ENCODE measurements at places on chromosomes 7 and 10.

- DNase-seq: no peak
These were observed 20.1 kb downstream of the P4HA1 start for GRCh38 chr10:73076360-73077183.

DNA sequence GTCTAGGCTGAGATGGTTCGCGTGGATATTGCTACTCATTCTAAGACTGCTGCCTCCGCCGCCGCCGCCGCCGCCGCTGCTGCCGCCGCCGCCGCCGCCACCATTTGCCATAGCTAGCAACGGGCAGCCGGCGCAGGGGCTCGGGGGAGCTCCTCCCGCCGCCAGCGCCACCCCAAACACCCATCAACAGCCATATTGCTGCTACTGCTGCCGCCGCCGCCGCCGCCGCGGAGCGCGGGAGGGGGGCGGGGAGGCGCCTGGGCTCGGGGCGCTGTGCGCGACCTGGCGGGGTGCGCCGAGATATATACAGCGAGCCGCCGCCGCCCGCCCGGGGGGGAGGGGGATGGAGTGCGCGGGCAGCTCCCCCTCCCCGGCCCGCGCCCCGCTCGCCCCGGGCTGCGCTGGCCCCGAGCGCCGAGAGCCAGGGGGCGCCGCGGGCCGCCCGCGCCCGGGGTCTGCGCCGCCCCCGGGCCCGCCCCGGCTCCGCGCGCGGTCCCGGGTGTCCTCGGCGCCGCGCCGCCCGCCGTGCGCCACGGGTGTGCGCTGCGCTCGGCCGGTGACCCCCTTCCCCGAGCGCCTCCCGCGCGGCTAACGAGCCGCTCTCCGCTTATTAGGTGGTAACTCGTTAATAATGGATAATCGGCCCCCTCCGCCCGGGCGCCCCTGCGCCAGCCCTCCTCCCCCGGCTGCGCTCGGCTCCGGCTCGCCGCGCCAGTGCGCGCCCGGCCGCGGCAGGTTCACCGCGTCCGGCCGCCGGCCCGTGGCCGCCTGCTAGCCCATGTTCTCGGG lies at the start of gene KCNMA1:
TSS of gene KCNMA1 (minus strand) at position 277 of the 789 bp plus-strand sequence.
- no peak for DNase-seq

DNA sequence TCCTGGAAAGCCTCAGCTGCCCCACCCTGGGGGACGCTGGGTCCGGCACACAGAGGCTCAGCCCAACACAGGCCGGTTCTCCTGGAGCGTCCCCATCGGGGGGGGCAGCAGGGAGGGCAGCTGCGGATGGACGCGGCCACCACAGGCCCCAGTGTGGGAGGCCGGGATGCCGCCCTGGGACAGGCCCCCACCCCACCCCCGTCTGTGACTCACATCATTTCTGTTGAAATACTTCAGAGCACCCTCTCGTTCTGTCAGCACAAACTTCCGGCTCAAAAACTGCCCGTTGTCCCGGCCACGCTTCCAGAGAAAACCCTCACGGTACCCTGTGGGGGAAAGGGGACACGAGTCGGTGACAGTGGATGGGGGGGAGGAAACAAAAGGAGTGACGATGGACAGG lies 28.5 kb downstream of the GET4 start:
- no peak for DNase-seq

DNA sequence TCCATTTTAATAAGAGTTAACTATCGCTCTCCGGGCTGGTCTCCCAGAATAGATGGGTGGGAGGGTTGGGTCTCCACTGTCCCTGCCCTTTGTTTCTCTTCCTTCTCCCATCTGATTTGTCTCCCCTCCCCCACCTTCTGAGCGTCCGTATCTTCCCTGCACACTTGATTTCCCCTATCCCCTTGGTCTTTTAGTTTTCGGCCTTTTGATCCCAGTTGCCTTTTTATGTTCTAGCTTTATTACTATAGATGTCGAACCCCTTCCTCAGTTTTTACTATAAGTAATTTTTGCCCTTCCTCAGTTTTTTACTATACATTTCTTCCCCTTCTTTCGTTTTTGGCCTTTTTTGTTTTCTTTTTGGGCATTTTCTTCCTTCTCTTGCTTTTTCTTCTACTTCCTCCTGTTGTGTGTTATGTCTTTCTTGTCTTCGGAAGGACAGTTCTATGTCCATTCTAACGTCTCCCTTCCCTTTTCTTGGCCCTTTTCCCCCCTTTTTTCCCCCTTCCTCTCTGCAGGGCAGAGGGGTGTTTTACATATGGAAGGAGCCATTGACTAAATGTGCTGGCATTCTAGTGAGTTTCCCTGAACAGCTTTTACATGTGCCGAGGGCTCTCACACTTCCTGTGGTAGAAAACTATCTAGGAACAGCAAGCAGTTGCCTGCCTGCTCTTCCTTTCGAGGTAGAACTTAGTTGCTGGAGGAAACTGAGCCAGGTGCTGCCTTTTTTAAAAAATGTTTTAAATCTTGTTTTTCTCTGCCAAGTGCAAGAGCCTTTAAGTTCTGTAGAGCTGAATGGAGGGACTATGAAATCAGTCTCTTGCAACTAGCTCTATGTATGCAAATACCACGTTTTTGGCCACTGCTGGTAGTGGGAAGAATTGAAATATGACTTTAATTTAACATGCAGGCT lies 2.8 kb downstream of the TET1 start:
- DNase-seq: no peak

DNA sequence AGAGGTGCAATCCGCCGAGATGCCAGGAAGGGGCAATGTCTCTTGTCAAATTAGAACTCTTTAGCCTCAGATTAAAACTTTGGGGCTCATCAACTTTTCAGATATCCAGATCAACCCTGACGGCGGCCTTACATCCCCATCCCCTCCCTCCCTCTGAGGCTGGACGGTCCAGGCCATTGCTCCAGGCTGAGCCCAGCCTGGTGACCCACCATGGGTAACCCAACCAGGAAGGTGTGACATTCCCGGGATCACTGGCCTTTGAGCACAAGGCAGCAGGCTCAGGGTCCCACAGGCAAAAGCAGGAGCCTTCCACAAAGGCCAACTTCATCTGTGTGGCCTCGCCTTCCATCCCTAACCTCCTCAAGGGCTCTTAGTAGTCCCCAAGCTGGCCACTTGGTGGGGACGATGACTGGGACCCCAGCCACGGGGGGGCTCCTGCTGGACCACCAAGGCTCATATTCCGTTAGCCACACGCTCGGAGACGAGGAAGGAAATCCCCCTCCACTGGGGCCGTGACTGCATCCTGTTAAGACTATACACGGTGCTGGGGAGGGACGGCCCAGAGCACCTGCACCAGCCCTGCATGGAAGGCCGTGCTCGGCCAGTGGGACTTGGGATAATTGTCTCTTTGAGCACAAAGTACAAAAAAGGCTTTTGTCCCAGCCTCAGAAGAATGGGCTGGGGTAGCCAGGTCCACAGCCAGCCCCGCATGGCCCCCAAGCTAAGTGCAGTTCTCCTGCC lies 62.8 kb downstream of the ZRANB1 start:
- DNase-seq: no peak

- no peak for DNase-seq
These were observed 123.2 kb downstream of the ST7 start for GRCh38 chr7:117076426-117076943.

GRCh38 chr7:71015252-71015900 lies 116.6 kb upstream of the GALNT17 start:
- DNase-seq: no peak

GRCh38 chr7:100122067-100122466 lies 2.6 kb downstream of the CNPY4 start:
- no peak for DNase-seq

- no peak for DNase-seq
These were observed 68.2 kb downstream of the CUBN start for GRCh38 chr10:17061418-17061817.

DNA sequence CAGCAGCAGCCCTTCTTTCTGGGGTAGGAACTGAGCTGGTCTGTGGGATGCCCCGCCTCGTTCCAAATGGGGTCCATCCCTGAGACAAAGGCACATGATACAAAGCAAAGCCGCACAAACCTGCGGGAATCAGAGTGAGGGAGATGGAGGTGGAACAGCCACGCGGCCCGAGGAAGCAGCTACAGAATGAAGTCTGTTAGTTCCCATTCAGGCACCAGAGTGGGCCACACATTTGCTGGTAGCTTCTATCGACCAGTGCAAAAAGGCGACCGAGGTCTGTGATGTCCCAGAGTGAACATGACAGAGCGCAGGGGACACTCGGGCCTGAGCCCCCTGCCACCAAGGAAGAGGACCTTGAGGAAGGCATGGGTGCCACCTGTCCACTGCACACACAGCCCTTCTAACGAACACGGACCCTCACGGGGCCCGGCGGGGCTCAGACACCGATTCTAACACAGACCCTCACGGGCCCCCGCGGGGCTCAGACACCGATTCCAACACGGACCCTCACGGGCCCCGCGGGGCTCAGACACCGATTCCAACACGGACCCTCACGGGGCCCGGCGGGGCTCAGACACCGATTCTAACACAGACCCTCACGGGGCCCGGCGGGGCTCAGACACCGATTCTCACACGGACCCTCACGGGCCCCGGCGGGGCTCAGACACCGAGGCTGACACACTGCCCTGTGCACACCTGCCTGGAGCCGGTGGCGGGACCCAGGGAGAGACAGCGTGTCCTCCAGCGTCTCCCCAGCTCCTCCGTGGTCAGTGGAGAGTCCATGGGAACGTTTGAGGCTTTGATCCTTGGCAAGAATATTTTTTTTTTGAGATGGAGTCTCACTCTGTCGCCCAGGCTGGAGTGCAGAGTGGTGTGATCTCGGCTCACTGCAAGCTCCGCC lies 32.8 kb upstream of the FAM20C start:
- no peak for DNase-seq

- no peak for DNase-seq
These were observed 6.3 kb upstream of the GSTK1 start for GRCh38 chr7:143256932-143257331.

GRCh38 chr7:116851671-116852070 lies 10.7 kb upstream of the CAPZA2 start:
- no peak for DNase-seq

DNA sequence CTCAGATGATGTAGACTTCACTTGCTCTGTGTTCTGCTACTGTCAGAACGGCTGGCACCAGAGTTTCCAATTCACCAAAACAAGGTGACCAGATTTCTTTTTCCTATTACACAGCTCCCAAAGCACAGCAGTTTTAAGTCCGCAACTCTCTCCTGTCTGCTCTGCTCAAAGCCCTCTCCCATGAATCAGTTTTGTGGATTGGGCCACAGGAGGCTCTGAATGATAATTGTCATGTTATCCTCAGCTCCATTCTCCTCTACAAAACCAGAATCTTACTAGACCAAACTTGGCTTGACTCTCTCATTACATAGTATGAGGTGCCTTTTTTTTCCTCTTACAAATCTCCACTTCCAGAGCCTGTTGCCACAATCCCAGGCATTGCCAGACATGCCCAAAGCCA lies 223.5 kb downstream of the SNX13 start:
- no peak for DNase-seq

DNA sequence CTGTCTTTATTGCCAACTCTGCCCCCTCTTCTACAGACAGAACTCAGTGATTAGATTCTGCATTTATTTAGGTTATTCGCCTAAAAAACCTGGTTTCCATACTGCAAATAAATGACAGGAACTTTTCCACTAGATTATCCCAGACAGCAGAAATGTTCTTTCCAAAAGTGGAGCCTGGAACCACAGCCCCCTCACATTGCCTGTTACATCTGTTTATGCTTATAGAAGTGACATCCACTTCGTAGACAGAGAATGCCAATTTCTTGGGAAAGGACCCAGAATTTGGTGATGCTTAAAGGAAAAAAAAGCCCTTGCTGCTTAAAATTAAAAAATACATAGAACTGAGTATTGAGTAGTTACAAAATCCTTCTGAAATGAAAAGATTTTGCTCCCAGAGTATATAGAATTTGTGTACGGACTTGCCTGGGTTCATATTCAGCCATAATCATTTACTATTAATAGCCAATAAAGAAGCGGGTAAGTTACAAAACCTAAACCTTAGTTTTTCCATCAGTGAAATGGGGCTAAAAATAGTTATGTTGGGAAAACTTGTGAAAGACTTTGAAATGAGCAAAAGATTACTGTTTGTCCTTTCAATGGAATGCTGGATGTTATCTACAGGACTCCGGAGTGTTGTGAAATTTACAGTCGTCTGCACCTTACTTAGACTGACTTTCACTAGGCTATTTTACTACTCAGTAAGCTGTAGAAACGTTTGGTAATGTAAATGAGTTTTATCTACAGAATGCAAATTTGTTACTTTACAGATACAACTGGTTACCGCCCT lies 1.1 kb upstream of the PPP1R9A start:
- no peak for DNase-seq

DNA sequence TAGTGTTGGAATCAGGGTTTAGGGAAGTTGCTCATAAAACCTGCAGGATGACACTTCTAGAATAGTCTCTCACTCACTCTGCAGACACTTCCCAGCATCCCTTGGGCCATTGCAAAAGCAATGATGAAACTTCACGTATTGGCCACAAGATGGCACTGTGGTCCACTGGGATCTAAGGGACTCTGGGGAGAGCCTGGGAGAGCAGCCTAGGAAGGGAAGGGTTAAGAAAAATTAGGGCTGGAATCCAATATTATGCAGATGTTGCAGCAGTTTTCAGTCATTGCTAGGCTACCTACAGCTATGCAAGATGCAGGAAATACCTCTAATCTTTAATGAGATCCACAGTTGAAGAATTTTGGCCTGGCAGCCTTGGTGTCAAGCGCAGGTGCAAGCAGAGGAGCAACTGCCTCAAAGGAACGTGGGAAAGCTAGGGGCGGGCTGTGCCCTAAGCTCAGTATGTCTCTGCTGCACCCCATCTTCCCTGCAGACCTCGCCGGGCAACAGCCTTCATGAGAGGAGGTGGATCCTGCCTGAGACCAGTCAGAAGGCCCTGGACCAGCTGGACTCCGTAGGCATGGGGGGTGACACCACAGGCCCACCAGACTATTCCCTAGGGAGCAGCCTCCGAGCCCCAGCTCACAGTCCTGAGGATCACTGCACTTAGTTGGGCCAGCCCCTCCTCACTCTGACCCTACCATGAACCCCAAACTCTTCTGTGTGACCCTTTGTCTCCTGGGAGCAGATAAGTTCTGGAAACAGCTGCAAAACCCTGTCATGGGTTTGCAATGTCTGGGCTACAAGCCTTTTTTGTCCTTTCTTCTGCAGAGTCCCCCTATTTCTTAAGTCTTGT lies 127.9 kb upstream of the PRSS58 start:
- no peak for DNase-seq

DNA sequence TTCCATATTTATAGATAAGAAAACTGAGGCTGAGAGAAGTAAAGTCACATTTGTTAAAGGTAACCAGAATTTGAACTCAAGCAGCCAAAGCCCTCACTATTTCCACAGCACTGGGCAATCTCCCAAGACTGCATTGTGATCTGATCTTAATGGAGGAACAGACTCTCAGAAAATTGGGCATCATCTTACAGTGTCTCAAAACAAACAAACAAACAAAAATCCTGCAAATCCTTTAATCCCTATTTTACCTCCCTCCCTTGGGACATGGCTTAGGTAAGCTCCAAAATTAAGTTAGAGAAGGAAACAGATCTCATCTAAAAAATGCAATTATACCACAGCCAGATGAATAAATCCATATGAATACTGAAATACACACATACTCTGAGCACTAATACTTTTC lies 57.5 kb downstream of the FHIP2A start:
- no peak for DNase-seq

Measured in stimulated activated CD8-positive, alpha-beta memory T cell treated with anti-CD3 and anti-CD28 coated beads, Interleukin-4, amount 100 ng/mL, for 4 hours (primary cell).